ENCODE measurements at places on chromosomes 1 and 21. TPM values are rescaled to one million over a fixed set of nuclear protein-coding genes. Genes with fewer than 3 reads are reported as not detected.

DNA sequence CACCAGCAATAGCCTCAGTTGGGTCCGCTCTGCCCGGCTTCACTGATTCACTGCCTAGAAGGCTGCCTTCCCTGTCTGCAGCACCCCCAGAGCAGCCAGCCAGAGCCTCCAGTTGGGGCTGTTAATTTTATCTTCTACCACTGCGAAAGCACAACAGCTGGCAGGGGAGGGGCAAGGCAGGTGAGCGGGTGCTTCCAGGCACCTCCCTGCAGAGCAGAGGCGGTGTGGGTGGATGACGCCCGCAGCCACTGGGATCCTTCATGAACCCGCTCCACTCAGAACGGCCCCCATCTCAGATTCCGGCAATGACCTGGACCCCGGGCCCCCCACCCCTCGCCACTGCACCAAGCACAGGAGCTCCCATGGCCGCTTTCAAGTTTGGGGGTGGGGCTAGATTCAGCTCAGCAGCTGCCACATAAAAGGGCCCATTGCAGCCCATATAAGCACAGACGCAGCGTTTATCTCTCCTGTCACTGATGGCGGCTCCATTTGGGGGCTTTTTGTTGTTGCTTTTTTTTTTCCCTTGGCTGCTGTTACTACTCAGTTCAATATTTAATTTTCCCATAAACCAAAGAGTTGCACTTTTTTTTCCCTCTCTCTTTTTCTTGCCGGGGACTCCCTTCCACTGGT, 128.0 kb upstream of the KLHDC7A start:
- no peak for DNase-seq

DNA sequence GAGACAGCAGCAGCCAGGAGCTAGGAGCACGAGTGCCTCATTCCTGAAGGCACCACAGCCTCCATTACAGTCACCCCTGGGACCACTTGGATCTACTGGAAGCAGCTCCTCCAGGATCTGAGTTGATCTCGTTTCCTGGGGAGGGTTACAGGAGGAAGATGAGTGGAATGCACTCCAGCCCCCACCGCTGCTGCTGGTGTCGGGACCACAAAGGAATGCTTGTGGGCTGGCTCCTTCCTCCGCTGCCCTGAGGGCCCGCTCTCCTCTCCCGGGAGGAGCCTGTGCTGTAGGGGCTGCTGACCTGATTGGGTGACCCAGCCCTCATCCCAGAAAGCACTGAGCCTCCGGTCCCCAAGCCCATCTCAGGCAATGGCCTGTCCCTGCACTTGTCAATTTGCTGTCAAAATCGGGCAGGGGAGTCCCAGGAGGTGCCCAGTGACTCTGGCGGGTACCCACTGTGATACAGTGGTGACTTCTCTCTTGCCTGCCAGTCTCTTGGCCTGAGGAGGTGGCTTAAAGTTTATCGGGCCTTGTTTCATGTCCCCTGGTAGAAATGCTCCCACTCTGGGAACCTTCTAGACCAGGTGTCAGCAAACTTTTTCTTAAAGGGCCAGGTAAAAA, 23.1 kb downstream of the IL10RB start:
- DNase-seq: no peak

DNA sequence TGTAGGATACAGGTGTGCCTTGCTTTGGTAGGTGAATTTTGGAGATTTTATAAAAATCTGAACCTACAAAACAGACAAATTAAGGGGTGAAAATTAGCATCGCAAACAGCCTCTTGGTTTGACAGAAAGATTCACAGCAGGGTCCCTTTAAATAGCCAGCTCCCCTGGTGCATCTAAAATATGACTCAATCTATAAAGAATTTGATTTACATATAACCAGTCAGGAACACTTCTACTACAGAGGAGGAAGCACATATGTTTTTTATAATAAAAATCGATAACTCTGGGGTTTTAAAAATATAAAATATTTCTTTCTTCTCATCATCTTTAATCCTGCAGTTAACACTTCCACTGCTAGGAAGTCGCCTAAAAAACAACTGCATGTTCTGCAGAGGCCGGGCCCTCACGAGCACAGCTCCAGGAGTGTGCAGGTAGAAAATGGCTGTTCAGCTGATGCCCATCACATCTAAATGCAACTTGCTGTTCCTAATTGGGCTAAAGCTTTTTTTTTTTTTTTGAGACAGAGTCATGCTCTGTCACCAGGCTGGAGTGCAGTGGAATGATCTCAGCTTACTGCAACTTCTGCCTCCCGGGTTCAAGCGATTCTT, 203.4 kb downstream of the HS2ST1 start:
- no peak for DNase-seq

- DNase-seq: no peak
Observed at GRCh38 chr21:31714741-31715365, 17.1 kb downstream of the SCAF4 start.

GRCh38 chr1:158485455-158485854, 13.4 kb downstream of the OR10R2 start:
- no peak for DNase-seq

- no peak for DNase-seq
Observed at GRCh38 chr1:29687601-29688244, 451.4 kb downstream of the PTPRU start.

- DNase-seq: no peak
Observed at GRCh38 chr1:14952626-14953314, 200.8 kb upstream of the TMEM51 start.

DNA sequence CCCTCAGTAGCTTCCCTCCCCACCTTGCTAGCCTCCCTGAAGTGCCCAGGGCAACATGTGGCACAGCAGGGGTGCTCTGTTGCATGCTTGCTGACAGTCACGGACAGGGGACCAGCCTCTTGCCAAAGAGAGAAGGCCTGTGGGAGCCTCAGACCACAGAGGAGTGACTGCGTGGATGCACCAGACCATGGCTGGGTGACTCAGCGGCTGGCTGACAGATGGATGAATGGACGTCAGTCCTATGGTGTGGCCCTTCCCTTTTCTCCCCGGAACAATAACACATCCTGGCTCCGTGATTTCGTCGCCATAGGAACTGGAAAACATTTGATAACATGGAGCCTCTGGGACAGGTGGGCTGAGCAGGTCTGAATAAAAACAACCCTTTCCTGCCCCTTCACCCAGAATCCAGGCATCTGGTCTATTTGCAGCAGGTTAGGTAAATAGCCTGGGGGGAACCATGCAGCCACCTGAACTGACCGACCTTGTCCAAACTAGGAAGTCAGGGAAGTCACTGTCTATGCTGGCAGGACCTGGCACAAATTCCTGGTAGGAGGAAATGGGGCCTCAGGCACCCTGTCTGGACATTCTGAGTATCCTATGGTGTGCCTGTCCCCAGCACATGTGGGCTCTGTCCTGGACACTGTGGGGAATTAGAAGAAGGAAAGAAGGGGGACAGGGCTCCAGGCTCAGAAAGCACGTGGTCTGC, 53.3 kb downstream of the NENF start:
- DNase-seq: no peak

The HSF2BP gene
- total RNA-seq: 5.3 TPM

The KCNJ9 gene
- not detected for total RNA-seq

The CFHR5 gene
- total RNA-seq: not detected

The RNU1-1 gene
- total RNA-seq: not detected

The TSPAN2 gene
- not detected for total RNA-seq

Measured in G401 (cell line).